ENCODE measurements at places on chromosomes 5 and 9. TPM values are rescaled to one million over a fixed set of nuclear protein-coding genes. Genes with fewer than 3 reads are reported as not detected.

The NR2F1 gene
- total RNA-seq: 1.3 TPM

The MLANA gene
- not detected for total RNA-seq

DNA sequence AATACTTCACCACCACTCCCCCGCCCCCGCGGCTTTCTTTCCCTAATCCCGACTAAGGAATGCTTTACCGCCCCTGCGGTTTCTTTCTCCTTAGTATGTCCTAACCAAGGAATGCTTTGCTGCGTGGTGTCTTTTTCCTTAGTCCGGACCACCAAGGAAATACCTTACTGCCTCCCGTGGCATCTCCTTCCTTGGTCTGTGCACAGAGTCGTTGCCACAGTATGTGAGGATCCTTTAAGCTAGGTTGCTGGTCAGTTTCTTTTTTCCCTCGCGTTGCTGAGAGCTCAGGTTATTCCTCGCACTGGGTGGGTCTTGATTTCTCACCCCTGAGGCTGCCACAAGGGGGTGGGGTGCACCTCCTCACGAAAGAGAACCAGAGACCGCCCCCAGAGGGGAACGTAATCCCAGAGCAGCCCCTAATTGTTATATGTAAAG, 309.4 kb downstream of the NR3C1 start:
- no peak for DNase-seq

The DNAH5 gene
- not detected for total RNA-seq

The ZNF366 gene
- 10.5 TPM for total RNA-seq

- DNase-seq: no peak
Measured at GRCh38 chr5:160278343-160278742, 34.0 kb downstream of the CCNJL start.

The SNCB gene
- not detected for total RNA-seq

DNA sequence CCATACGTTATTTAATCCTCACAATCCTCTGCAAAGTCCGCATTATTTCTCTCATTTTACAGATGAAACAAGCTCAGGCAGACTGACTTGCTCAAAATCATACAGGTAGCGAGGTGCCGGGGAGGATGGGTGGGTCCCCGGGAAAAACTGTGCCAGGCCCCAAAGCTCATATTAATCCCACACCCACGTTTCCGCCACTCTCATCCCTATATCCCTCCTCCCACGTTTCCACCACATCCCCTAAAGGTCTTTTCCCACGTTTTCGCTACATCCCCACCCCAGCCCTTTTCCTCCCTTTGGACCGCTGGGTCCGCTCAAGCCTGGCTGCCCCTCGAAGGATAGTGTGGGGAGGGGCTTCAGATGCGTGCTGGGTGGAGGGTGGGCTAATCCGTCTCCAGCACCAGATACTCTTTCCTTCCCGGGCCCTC, 434 bp upstream of the FSD1L start:
- DNase-seq: peak; percentile 13

GRCh38 chr9:76116913-76117312, 226.4 kb downstream of the PCSK5 start:
- no peak for DNase-seq

DNA sequence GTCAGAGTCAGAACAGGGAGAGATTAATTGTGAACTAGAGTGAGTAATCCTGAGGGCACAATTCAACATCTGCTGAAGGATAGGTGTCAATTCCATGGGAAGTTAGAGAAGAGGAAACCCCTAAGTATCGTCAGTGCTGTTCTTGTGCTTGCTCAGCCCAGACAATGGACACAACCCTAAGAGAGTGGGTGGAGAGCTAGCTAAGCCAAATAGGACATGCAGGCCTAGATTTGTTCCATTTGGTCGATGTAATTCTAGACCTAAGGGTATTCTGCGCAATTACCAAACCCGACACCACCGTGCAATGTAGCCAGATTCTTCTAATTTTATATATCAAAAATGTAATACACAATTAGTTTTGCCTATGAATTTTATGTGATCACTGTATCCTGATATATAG, 431.6 kb downstream of the SH3GL2 start:
- no peak for DNase-seq

- no peak for DNase-seq
Measured at GRCh38 chr9:18666986-18667772, 193.2 kb downstream of the ADAMTSL1 start.

DNA sequence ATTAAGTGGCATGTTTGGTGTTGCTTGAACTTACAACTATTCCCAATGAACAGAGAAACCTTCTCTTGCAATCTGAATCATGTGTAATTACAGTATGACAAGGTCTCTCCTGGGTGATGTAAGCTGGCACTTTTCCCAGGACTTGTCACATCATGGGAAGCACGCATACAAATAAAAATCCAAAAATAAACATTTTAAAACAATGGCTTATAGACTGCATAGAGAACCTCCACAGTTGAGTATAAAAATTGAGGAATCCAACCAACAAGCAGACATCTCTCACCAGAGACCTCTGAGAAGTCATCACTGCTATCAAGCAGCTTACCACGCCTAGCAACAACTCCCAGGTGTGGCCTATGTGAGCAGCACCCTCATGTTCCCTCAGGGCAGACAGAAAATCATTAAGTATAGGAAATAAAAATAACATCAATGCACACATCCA, 3.9 kb downstream of the MLLT3 start:
- peak; percentile 67 for DNase-seq

DNA sequence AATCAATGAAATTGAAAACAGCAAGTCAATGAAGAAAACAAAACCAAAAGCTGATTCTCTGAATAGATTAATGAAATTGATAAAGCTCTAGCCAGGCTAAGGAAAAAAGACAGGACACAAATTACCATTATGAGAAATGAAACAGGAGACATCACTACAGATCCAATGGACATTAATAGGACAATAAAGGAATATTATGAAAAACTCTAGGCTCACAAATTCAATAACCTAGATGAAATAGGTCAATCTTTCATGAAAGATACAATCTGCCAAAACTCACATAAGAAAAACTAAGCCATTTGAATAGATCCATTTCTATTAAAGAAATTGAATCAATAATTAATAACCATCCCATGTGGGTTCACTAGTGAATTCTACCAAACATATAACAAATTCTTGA, 37.3 kb downstream of the TTC23L start:
- DNase-seq: no peak

The DTWD2 gene
- total RNA-seq: 12.5 TPM

DNA sequence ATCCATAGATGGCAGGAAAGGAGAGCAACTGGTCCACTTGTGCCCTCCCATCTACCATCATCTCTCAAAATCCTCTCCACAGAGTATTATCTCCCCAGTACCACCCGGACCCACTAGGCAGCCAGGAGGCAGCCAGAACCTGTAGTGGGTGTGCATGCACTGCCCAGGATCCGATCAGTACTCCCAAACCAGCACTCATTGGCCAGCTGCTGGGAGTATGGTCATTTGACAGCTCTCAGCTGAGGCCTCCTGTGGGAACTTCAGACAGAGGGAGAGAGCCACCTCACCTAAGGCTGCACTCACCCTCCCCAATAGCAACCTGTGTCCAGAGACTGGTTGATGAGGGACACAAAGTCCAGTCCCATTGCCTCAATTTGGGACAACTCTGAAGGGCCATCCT, 286.0 kb downstream of the TRIM36 start:
- DNase-seq: no peak

- DNase-seq: no peak
Measured at GRCh38 chr5:15516486-15516885, 16.5 kb downstream of the FBXL7 start.

The C8G gene
- 2.0 TPM for total RNA-seq

The ARHGEF37 gene
- total RNA-seq: 15.8 TPM

GRCh38 chr5:160230686-160231527, 1.6 kb downstream of the FABP6 start:
- DNase-seq: no peak

DNA sequence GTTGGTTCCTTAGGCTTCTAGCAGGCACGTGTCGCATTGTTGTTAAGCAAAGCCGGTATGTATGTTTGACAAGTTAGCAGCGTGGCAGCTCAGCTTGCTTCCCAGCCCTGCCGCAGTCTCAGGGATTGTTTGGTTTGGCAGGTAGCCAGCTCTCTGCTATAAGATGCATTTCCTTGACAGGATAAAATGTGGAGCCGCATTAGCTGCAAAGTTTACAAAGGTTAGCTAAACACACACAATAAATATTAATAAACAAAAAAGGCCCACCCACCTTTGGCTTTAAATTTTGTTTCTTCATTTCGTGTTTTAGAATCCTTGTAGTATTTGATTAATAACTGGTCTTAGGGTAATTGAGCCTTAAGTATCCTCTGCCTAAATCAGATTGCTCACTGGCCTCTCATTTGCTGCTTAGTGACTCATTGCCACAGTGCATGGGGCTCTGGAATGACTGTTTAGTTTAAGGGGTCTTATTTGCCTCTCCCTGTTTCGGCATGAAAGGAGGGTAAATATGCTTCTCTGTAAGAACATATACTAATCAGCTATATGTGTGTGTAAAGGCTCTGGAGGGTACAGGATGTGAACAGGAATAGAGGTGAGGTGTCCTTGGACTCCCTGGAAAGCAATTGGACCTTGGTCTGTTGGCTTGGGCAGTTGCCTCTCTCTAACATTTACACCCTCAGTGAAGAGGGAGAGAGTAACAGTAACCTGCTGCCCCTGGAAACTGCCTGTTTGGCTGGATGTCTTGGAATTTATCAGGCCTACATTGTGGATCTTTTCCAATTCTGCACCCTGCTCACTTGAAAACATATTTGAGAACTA, 122.0 kb downstream of the GDNF start:
- DNase-seq: peak; percentile 9

DNA sequence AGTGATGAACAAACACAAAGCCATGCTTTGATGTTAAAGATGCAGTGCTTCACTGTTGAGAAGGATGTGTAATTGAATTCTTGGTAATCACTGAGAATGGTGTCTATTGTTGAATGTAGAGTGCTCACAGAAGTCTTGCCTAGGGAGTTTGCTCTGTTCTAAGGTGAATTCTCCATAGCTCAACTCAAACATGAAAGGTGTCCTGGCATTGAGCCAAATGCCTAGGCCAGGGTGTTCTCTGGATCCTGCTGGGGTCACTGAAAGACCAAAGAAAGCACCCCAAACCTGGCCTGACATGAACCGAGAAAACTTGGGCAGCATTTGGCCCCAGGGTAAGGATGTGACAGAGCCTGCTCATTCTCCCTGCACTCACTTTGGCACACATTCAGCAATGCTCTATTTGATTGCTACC, 217.3 kb downstream of the ARL15 start:
- DNase-seq: no peak

DNA sequence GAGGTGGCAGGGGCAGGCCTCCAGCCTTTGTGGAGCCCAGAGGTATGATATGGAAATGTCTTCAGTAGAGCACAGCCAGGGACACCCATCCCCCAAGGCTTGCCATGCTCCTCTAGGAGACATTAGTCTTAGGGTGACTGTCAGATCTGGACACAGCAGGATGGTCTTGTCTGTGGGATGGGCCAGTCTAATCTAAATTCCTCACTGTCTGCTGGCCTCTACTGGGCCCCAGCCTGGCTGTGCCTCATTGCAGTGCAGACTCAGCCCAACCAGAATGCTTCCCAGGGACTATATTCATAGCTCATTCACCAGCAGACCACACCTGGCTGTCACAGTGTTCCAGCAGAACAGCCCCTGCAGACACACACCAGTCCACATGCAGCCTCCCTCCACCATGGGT, 129.5 kb upstream of the MRPS30 start:
- DNase-seq: no peak

DNA sequence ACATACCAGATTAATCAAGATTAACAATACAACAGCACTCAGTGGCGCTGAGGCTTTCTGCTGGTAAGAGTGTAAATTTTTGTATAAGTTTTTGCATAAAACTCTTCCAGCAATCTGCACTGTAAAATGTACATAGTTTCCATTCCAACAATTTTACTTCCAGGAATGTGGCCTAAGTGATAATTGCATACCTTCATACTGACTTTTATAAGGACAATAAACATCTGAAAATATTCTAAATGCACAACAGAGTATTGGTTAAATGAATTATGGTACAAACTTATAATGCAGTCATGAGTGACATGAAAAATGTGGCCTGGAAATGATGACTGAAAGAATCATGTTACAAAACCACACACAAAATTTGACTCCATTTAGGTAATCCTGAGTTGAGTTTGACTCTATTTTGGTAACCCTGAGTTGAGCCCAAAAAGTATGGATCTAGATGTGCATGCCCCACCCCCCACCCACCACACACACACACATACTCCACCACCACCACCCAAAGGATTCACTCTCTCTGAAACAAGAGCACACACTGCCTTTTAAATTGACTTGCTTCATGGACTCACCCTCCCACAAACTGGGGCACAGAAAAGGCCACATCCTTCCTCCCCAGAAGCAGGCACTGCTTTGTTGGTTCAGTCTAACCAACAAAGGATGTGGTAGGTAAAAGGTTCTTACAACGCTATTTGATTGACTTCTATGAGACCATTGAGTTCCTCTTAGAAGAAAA, 137.6 kb downstream of the SUSD1 start:
- no peak for DNase-seq

The CAMK2A gene
- total RNA-seq: 21.4 TPM

The TMC1 gene
- 0.42 TPM for total RNA-seq

DNA sequence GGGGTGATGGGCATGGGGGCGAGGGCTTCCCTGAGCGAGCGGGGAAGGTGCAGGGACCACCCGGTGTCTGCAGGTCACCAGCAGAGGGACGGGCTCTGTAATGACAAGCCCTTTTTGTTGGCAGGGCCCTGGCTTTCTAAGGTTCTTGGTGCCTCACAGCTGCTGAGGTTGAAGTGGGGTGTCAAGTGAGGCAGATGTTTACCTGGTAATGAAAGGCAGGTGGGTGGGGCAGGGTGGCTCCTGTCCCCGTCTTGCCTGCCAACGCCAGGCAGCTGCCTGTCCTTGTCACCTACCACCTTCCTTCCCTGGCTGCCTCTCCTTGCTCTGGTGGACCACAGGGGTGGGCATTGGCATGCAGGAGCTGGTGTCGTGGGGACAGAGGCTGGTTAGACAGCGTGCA, 41.0 kb upstream of the SEMA4D start:
- DNase-seq: no peak

The TAF11L14 gene
- not detected for total RNA-seq

DNA sequence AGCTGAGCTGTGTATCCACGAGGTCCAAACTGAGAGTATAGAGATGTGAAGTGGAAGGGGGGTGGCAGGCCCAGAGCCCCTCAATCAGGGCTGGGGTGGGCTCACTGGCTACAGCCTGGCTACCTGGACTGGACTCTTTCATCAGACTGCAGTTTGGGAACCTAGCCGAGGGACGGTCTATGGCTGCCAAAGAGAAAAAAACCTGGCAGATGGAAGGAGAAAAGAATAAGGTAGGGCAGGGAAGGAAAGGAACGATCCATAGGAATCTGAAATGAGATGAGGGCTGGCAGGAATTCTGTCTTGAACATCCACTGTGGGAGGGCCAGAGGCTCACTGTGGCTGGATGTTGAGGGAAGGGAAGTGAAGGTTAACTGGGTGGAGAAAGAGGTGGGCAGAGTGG, 224.4 kb upstream of the PANK3 start:
- DNase-seq: no peak

The WDR36 gene
- total RNA-seq: 13.0 TPM

- peak; percentile 84 for DNase-seq
Measured at GRCh38 chr5:2751592-2752021, at the start of gene IRX2. Gene IRX2 (minus strand): TSS chr5:2751677. CDS start chr5:2751413, 264 bp downstream.

The TRIM14 gene
- 0.89 TPM for total RNA-seq

The PTGER4 gene
- total RNA-seq: 6.8 TPM

- DNase-seq: no peak
Measured at GRCh38 chr5:179864686-179865085, 6.1 kb upstream of the MRNIP start.

The GKAP1 gene
- 19.8 TPM for total RNA-seq

Measured in heart right ventricle (tissue), 16 donors.